ENCODE measurements at places on chromosomes 5 and 9.

GRCh38 chr5:67146574-67146973 lies 50.0 kb downstream of the CD180 start:
- no peak for DNase-seq

GRCh38 chr9:113152699-113153098 lies 1.9 kb downstream of the SLC31A2 start:
- DNase-seq = no peak

DNA sequence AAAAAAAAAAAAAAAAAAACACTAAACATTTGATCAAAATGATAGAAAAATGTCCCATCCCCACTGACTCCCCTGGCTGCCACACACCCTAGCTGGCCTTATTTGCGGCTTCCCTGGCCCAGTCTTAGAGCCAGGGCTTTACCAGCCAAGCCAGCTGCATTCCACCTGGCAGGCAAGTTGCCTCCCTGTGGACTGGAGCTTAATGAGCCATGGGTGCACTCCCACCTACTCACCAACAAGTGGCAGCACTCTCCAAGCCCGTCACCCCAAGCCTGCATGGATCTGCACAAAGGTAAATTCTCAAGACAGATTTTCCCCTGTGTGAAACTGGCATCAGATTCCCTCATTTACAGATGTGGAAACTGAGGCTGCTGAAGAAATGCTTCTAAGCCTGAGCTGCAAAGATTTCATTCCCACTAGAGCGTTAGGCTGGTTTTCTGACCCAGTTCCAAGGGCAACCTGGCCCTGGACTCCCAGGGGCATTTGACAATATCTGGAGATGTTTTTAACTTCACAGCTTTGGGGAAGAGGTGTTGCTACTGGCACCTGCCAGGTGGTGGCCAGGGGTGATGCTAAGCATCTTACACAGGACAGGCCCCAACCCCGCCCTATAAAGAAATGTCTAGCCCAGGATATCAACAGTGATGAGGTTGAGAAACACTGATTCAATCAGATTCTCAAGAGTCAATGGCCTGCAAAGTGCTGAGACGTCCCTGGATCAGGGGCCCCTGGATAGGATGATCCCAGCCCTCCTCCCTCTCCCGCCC lies 21.9 kb upstream of the VDAC1 start:
- DNase-seq = peak; percentile 53

GRCh38 chr9:116156621-116157314 lies 3.2 kb downstream of the PAPPA start:
- DNase-seq = no peak

- no peak for DNase-seq
Measured at GRCh38 chr5:7078101-7078500, 317.8 kb upstream of the ADCY2 start.

DNA sequence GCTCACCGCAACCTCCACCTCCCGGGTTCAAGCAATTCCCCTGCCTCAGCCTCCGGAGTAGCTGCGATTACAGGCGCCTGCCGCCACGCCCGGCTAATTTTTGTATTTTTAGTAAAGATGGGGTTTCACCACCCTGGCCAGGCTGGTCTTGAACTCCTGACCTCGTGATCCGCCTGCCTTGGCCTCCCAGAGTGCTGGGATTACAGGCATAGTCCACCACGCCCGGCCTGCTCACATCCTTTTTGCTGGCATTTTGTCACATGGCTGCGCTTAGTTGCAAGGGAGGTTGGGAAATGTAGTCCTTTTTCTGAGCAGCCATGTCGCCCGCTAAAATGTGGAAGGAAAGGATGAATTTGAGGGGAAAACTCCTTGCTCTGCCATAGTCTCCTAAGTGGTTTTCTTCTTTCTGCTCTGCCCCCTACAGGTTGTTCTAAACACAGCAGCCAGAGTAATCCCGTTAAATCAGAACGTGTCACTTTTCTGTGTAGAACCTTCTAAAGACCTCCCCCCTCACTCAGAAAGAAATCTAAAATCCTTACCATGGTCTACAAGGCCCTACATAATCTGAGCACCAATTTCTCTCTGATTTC lies 57.8 kb upstream of the HSPA9 start:
- peak; percentile 17 for DNase-seq

- no peak for DNase-seq
Measured at GRCh38 chr5:58294598-58295305, 165.1 kb downstream of the PLK2 start.

DNA sequence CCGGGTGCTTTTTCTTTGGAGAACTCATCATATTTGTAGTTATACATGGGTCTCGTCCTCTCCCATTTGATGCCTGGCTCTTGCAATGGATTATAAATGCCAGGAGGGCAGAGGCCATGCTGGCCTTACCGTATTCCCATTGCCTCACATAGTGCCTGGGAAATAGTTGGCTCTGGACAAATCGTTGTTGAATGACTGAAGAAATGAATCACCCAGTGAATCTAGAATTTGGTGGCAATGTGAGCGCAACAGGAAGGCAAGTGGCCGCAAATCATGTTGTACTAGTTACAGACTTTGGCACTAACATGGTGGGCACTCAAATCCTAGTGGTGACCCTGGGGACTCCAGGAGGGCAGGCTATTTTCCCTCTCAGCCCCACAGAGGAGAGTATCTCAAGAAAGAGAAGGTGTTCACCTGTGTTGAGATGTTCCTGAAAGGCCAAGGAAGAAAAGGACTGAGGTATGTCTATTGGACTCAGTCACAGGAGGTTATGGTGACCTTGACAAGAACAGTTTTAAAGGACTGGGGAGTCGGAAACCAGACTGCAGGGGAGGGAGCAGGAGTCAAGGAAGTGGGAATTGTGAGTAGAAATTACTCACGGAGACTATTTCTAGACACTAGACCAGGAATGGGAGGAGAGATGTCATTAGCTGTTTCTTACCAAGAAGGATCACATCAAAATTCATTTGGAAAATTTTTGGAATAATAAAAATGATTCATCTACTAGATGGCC lies 61.7 kb upstream of the COL15A1 start:
- no peak for DNase-seq

DNA sequence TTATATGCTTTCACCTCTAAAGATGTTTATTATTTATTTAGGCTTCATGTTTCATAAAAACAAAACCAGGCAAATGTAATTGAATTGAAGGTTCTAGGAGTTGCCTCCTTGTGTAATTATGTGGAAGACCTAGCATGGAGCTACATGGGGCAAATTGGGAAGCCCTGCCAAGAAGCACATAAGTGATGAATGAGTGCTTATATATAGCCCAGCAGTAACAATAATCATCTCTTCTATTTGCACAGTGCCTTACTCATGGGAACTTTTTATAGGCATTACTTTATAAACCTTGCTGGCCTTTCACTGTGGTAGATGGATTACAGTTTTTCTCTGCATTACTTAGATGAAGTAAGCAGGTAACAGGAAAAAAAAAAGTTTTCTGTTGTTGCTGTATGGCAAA lies 40.0 kb upstream of the GRAMD2B start:
- DNase-seq = no peak

Data from stimulated activated CD4-positive, alpha-beta T cell treated with anti-CD3 and anti-CD28 coated beads, Interleukin-2, amount 100 ng/mL, for 24 hours (primary cell).